ENCODE measurements at places on chromosomes 5 and 9. TPM values are rescaled to one million over a fixed set of nuclear protein-coding genes. Genes with fewer than 3 reads are reported as not detected.

OCLN gene
- total RNA-seq: 39.0 TPM

MAN2A1 gene
- total RNA-seq: 30.9 TPM

CTSL gene
- 159 TPM for total RNA-seq

FST gene
- 1.7 TPM for total RNA-seq

GPR21 gene
- total RNA-seq: not detected

RNF208 gene
- total RNA-seq: not detected

MYOZ3 gene
- not detected for total RNA-seq

SPATA31C1 gene
- not detected for total RNA-seq

HACD4 gene
- not detected for total RNA-seq

CCNJL gene
- total RNA-seq: 7.0 TPM

DRD1 gene
- 0.06 TPM for total RNA-seq

SMIM33 gene
- total RNA-seq: not detected

COL5A1 gene
- total RNA-seq: 135 TPM

CDH10 gene
- not detected for total RNA-seq

RANBP3L gene
- not detected for total RNA-seq

BAG1 gene
- 85.7 TPM for total RNA-seq

PCDHGA8 gene
- 0.06 TPM for total RNA-seq

SEC61B gene
- 152 TPM for total RNA-seq

CARD6 gene
- total RNA-seq: 2.7 TPM

SYK gene
- 10.0 TPM for total RNA-seq

PCDHB14 gene
- 1.5 TPM for total RNA-seq

CXCL14 gene
- not detected for total RNA-seq

OMD gene
- total RNA-seq: not detected

SLC6A18 gene
- total RNA-seq: not detected

TMEM232 gene
- total RNA-seq: not detected

Data from Daoy (cell line).